CD8-positive, alpha-beta T cell (primary cell): ENCODE measurements at places on chromosomes 13 and 19.

DNA sequence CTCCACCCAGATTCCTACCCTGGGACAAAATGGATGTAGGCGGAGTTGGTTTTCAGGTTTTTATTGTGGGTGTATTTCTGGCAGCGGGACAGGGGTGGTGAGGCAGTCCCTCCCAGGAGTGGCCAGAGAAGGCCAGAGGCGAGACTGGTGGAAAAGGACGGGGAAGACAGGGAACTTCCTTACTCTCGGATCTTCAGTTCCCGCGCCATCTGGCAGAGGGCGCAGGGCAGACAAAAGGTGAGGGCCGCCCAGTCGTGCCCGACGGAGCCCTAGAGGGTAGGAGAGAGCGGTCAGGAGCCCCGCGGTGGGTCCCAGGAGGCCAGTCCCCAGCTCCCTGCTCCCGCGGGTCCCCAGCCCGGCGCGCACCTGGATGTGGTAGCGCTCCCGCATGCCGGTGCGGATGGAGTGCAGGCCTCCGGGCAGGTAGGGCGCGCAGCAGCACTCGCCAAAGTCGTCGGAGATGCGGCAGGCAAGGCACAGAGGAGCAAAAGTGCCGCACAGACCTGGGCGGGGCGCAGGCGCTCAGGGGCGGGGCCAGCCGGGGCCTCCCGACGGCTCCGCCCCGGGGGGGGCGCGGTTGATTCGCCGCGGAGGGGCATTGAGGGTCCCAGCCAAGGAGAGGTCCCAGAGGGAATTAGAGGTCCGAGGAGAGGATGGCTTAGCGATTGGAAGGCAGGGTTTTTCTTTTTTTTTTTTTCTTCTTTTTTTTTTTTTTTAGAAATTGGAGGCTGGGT lies 3.0 kb downstream of the CNFN start:
- peak; percentile 65 for DNase-seq

DNA sequence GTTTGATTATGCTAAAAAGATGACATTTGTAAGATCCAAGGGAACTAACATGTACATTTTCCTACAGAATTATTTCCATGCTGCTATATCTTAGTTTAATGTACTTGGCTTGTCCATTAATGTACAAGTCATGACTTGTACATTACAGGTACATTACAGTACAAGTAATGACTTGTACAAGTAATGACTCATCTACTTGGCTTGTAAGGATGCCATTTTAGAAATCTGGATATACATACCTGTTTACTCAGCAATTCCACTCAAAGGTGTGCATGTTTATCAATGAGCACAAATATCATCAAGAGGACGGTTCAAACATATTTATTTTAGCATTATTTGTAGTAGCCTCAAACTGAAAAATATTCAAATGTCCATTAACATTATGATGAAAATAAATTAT lies 87.0 kb upstream of the TRPC4 start:
- DNase-seq = no peak

DNA sequence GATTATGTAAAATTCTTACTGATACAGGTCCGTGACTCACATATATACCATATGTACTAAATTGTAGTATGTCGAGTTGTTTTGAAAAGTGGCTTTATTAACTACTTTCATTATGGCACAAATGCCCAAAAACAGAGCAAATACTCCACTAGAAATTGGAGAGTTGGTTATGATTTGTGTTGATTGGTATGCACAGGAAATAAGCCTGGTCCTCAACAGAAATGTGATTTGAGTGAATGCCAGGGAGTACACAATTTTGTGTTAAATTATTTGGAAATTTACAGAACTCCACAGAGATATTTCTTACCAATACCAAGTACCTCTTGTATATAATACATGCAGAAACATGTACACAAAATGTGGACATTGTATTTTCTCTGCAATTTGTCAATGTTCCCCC lies 676.7 kb downstream of the PCDH9 start:
- DNase-seq = no peak

DNA sequence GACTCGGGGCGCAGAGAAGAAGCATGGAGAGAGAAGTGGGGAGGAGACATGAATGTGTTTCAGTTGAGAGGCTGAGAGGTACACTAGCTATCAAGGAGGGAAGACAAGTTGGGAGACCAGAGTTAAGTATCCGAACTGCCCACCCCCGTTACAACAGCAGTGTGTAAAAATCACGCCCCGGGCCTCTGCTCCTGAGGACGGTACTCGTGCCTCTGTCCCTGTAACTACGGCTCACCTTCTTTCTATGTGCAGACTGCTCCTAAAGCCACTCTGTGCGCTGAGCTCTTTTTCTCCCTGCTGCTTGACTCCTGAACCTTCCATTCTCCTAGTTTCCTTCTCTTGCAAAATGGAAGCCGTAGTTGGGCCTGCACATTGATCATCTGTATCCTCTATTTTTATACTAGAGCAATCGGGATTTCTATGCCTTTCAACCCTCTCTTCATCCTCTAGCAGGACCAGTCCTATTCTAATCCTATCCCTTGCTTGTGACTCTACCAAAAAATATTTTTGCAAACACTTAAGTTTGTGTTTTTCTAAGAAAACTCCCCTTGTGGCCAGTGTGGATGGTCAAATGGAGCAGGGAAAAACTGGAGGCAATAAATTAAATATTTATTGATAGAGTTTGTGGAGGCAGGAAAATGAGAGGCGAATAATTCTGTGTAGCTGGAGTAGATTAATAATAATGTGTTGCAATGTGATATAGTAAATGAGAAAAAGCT lies 569 bp downstream of the POLR1D start:
- DNase-seq = no peak

- DNase-seq = no peak
These were observed 3.3 kb downstream of the FAM32A start for GRCh38 chr19:16188521-16188920.

DNA sequence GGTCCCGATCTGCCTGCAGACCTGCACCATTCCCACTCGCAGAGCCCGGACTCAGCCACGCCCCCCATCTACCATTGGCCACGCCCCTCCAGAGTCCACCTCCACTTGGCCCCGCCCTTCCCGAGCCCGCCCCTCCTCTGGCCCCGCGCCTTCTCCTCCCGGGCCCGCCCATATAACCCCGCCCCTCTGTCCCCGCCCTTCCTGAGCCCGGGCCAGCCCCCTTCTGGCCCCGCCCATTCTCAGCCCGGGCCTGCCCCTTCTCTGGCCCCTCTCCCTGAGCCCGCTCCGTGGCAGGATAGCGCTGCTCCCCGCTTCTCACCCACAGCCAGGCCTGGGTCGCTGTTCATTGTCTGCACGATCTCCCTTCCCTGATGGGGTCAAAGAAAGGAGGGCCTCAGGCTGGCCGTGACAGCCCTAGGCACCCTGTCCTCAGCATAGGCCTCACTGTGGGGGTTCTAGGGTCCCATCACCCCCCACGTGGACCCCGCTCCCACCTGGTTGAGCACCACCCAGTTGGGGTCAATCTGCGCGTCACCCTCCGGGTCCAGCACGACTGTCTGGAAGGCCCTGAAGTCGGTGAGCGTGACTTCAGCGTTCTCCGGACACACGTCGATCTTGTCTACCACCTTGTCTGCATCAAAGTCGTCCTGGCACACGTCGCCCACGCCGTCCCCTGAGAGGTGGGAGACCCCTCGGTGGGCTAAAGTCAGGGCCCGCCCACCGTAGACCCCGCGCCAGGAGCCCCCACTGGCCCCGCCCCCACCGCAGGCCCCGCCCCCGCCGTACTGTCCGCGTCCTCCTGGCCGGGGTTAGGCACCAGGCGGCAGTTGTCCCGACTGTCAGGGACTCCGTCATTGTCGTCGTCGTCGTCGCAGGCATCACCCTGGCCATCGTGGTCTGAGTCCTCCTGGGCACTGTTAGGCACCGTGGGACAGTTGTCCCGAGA lies 5.7 kb downstream of the COMP start:
- DNase-seq = peak; percentile 57

DNA sequence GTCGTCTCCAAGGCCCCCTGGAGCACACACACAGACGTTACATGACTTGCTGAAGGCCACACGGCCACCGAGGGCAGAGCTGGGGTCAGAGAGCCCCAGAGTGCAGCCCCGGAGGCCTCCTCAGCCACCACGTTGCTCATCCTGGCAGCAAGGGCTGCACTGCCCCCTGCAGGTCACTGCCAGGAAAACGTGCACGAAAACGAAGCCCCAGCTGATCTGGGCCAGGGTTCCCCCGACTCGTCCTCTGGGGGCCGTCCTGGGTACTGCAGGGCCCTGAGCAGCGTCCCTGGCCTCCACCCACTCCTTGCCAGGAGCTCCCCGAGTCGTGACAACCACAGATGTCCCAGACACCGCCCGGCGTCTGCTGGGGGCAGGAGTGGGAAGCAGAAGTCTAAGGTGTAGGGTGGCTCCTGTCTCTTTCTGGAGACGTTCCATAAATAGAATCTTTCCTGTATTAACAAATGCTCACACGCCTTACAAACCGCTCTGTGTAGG lies 3.4 kb downstream of the TPGS1 start:
- DNase-seq = peak; percentile 96

DNA sequence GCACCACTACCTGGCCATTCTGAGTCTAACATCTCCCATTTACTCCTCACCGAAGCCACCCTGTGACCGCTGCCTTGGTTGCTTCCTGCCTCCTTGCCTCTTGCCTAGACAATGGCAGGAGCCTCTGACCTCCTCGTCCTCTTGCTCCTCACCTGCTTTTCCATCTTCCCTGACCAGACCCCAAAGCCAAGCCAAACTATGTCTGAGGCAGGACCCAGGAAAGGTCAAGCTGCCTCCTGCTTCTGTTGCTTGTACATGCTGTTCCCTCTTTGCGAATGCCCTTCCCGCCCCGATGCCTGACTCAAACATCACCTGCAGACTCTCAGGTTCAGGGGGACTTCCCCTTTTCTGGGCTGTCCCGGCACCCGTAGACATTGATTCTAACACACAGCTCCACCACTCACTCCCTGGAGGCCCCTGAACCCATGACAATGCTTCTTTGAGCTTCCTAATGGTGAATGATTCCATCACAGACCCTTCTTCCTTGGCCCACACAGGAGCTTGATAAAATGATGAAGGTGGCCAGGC lies 60.8 kb downstream of the F2RL3 start:
- DNase-seq = no peak

DNA sequence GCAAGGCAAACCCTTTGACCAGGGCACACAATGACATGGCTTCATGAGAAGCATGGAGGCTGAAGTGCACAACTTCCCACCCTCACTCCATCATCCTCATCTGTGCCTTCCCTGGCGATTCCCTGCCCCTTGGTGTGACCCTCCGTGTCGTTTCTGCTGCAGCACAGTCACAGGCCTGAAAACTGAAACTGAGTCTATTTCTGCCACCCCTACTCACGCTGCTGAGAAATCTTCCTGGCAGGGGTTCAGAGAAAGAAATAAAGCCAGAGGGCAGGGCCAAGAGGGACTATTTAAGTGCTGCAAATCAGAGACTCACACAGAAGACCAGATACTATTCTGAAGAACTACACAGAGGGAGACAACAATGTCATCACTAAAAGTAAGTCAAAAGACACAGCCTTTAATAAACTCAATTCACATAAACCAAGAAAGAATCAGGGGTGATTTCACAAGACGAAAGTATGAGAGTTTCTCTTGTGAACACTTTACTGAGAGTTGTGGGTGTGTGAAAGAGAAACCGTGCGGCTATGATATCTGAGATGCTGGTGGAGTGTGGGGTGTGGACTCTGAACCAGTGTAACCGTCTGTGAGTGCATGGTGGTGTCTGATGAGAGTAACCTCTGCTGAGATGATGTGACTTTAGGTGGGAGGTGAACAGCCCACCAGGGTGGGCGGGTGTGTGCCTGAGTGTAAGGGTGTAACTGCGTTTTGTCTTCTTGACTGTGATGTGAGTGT lies 23.5 kb downstream of the LGALS16 start:
- DNase-seq = no peak

DNA sequence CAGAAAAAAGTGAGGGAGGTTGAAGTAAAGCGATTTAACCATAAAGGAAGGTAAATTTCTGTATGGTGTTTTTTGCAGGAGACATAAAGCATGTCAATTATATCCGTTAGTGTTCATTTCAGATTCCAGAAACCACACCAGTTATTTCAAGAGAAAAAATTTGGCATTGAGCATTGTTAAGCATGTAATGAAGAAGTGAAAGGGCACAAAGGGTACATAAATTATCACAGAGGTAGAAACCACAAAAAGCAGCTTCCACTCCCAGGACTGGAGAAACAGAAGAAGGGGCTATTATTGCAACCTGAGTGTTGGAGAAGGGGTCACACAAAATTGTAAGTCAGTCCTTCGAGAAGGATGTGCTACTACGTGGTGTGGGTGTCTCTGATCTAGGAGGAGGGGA lies 72.2 kb upstream of the DACH1 start:
- no peak for DNase-seq

GRCh38 chr19:2775556-2776430 lies 7.3 kb downstream of the SGTA start:
- DNase-seq = peak; percentile 72

DNA sequence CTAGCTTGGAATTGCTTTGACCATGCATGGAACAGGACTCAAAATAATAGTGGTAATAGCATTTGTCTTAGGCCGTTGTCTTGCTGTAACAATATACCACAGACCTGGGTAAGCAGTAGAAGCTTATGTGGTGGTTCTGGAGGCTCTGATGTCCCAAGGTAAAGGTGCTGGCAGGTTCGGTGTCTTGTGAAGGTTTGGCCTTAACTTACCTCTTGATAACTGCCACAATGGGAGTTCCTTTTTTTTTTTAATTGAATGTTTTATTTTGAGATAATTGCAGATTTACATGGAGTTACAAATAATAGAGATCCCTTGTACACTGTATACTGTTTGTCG lies 5.8 kb downstream of the RPL21 start:
- DNase-seq = no peak

GRCh38 chr13:24854311-24854710 lies 90.3 kb downstream of the RNF17 start:
- DNase-seq = no peak

DNA sequence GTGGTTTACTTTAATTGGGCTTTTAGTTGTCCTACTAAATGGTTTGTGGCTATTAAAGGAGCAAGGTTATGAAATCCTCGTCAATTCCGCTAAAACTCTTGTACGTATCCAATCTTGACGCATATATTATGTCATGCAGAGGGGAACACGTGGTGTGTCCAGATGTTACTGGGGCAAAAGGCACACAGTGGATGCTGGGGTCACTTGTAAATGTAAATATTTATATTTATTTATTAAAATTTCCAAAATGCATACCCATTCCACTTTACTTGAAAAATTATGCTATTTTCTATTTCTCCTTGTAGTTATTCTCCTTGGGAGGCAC lies 36.7 kb upstream of the SLC46A3 start:
- DNase-seq = no peak

DNA sequence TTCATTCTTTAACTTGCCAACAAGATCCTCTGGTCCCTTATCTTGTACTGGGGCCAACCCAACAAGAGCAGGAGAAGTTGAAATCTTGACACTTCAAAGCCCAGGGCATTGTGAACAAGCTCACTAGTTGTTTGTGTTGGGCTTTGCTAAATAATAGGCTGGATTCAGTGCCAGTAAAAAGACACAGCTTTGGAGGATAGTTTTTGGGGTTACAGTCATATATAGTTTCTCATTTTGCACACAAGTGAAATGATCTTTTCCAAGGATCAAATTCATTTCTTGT lies 30.3 kb upstream of the LRCH1 start:
- no peak for DNase-seq

- no peak for DNase-seq
These were observed 14.9 kb downstream of the TEX29 start for GRCh38 chr13:111335298-111335697.

GRCh38 chr13:99133230-99133629 lies 67.4 kb upstream of the UBAC2 start:
- DNase-seq = no peak

GRCh38 chr19:52734331-52734892 lies 432 bp downstream of the ZNF611 start:
- DNase-seq = no peak

- DNase-seq = no peak
These were observed 7.2 kb upstream of the FCHO1 start for GRCh38 chr19:17743874-17744580.
